Hypothalamus (tissue), 51 donors: ENCODE measurements at places on chromosomes 2 and 18.

DNA sequence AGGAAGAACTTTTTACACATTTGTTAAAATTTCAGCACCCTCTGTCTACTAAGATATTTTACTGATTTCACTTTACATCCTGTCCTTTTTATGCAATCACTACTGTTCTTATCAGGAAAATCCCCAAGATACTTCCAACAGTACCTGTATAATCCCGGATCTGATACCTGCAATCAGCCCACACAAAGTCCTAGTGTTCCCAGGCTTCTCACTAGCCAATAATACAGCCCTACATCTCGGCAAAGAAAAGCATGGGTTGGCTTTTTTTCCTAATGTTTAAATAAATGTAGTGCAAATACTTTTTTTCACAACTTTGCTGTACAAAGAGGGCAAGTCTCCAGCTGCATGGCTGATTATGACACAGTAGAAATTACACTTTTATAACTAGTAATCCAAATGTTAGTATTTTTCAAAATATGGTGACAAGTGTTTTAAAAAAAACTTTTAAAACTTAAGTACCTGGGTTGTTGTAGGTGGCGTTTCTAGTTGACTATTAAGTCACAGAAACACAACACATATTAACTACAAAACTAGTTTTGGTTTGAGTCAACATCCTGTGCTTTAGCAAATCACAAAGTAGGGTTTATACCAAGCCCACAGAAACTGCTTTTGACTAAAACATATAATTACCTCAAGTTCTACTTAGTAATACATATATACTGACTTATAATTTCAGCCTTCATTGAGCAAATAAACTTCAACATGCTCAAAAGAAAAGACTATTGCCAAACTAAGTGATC, 19.5 kb downstream of the CNOT11 start:
- DNase-seq = no peak

DNA sequence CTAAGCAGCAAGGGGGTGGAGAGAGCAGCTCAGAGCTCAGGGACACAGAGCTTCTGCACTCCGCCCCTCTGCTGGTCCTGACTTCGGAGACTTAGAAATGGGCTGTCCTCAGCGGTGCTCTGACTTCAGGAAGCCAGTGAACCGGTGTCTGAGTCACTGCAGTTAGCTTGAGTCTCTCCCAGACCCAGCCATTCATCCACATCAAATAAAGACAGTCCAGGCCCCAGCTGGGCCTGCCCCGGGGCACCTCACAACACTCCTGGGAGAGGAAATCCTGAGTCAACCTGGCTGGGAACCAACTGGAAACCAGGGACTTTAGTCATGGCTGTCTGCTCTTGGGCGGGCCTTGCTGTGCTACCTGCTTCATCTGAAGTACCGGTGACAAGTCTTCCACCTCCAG, 5.4 kb upstream of the ITGB6 start:
- DNase-seq = no peak

DNA sequence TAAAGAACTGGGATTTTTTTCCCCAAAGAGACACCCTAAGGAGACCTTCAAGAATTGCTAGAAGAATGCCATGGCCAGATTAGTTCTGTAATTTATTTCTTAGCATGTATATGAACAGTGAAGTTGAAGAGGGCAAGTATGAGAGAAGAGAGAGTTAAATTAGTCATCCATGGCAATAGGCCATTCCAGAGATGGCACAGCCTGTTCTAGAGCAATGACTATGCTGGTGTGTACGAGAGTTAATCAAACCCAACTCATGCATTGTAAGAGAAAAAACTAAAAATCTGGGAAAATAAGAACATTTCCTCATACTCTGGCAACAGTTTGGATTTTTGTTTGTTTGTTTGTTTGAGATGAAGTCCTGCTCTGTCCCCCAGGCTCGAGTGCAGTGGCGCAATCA, 112.1 kb upstream of the PIK3C3 start:
- DNase-seq = no peak

GRCh38 chr2:107627164-107627563, 199.5 kb upstream of the RGPD4 start:
- DNase-seq = no peak

DNA sequence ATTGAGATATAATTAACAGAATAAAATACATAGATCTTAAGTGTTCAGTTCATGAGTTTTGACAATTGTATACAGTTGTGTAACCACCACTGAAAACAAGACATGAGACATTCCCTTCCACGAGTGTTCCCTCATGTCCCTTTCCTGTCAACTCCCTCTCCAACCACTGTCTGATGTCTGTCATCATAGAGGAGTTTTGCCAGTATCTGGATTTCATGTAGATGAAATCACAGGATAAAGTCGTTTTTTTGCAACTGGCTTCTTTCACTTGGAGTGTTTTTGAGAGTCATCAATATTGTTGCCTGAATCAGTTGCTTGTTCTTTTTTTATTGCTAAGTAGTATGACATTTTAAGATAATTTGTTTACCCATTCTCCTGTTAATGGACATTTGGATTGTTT, 52.7 kb downstream of the RBMS1 start:
- DNase-seq = no peak

GRCh38 chr2:235325151-235325550, 168.7 kb upstream of the AGAP1 start:
- no peak for DNase-seq

DNA sequence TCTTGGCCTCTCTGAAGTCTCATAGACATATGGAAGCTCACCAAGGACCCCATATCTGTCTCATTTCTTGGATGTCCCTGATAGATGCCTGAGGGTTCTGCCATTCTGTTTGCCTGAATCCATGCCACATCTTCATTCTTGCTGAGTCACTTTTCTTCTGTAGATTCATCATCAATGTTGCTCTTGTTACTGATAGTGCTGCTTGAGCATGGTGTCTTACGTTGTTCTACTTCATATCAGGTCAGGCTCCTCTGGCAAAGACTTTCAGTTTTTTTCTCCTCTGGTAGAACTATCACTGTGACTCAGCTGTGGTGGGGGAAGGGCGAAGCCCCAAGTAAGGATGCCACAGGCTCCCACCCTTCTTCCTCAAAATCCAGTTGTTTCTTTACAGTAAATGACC, 885.2 kb downstream of the DCDC2C start:
- no peak for DNase-seq
